ENCODE measurements at places on chromosomes 11 and 22.

GRCh38 chr11:61294717-61295595, at the start of gene VWCE:
Gene VWCE, minus strand, starts transcription at chr11:61295316. Its CDS starts 279 bp downstream, at chr11:61295037.
- no peak for DNase-seq

DNA sequence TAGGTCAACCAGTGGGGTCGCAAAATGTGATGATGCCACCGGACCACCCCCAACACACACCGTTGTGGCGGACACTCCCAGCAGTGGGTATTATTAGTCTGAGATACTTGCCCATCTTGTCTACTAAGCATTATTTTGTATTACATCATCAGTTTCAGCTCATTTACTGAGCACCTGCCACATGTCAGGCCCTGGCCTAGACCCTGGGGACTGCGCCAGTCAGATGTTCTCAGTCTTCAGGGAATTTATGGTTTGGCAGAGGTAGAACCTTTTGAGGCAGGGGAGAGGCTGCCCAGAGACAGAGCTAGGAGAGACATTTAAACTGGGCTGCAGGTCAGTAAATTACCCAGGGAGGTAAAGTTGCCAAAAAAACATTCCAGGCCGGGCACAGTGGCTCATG, 43.1 kb upstream of the GCAT start:
- DNase-seq = no peak

DNA sequence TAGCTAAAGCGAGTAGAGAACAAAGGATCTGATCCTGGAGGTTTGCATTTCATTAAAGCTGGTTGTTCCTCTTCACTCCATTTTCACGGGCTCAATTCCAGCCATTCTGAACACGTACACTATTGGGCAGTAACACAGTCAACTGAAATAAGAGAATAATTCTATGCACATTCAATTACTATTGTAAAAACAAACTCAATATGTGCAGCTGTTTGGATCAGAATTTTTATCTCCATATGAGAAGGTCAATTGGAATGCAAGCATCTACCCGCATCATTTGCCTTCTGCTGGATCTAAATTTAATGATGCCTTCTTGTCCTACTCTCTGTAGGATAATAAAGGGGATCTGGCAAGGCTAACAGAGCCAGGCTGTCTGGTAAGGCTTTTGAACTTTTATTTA, 562.8 kb upstream of the CCDC179 start:
- DNase-seq = no peak

GRCh38 chr11:70001246-70001645, 76.9 kb upstream of the ANO1 start:
- DNase-seq = no peak

DNA sequence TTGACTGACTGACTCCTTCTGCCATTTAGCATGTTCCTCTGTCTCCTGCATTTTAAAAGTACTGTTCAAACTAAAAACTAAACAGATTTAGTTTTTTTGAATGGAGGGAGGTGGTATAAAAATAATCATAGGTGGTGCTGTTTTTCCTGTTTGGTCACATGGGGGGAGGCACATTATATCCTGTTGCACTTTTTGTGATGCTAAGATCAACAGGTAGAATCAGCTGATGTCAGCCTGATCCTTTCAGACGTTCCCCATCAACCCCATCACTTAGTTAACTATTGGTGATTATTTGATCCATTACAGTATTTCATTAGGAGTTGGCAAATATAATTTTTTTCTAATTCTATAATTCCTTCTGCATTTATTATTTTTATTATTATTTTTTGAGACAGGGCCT, 5.1 kb upstream of the OSBP2 start:
- no peak for DNase-seq

GRCh38 chr11:77449060-77449521, 24.8 kb downstream of the PAK1 start:
- no peak for DNase-seq

GRCh38 chr11:86246293-86246675, 1.7 kb downstream of the EED start:
- no peak for DNase-seq

- no peak for DNase-seq
These were observed 1.2 kb downstream of the TSPAN32 start for GRCh38 chr11:2302896-2303626.

Measured in midbrain (tissue), 1 donor.